Chondrocyte (in vitro differentiated cells): ENCODE measurements at places on chromosomes 7 and 10. TPM values are rescaled to one million over a fixed set of nuclear protein-coding genes. Genes with fewer than 3 reads are reported as not detected.

Gene C10orf62
- not detected in 3 replicates for total RNA-seq

Gene AUTS2
- total RNA-seq: 31.5 to 69.2 TPM (median 40.8 TPM) in 3 replicates

Gene OR6V1
- total RNA-seq: not detected in 3 replicates

Gene OR2A1
- total RNA-seq: not detected in 3 replicates

Gene SPDYE9
- not detected in 3 replicates for total RNA-seq

Gene VAX1
- 5.2 TPM in 1 of 3 replicates, not detected in the others for total RNA-seq

Gene IFIT2
- 3.0 to 3.8 TPM (median 3.3 TPM) in 3 replicates for total RNA-seq

Gene PIK3CG
- total RNA-seq: not detected in 3 replicates
